Thoracic aorta (tissue), 2 donors: ENCODE measurements at places on chromosomes 6 and 20. TPM values are rescaled to one million over a fixed set of nuclear protein-coding genes. Genes with fewer than 3 reads are reported as not detected.

- no peak for DNase-seq
Observed at GRCh38 chr6:129875610-129876520, 14.8 kb upstream of the TMEM244 start.

GRCh38 chr6:125197795-125198269, 44.3 kb downstream of the TPD52L1 start:
- DNase-seq, result peak; percentile 54

- DNase-seq, result no peak
Observed at GRCh38 chr6:66926060-66926459, 1219.0 kb upstream of the EYS start.

- DNase-seq, result no peak
Observed at GRCh38 chr6:111662794-111663593, 57.3 kb upstream of the TRAF3IP2 start.

GRCh38 chr6:7819431-7820015, 91.1 kb downstream of the TXNDC5 start:
- no peak for DNase-seq

DNA sequence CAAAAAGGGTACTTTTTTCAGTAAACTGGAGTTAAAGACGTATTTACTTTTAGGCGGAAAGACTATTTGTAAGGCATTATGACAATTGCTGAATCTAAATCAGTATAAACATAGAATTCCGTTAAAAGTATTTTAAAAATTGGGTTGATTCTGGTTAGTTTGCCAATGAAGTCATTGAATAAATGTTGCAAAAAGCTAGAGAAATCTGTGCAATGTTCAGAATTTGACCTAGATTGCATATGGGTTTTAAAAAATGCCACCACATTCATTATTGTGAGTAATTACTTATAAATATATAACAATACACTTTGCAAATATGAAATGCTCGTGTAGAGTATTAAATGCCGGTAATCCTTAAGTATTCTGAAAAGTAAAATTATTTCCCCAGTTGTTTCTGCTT, 116.5 kb upstream of the EEF1E1 start:
- DNase-seq, result no peak

GRCh38 chr20:35510951-35511735, 18.3 kb downstream of the C20orf173 start:
- no peak for DNase-seq

CDK19 gene
- total RNA-seq, result 14.3 TPM

TRIM38 gene
- total RNA-seq, result 25.1 TPM

CAP2 gene
- total RNA-seq, result 20.8 TPM

PLN gene
- 382 TPM for total RNA-seq

PRRC2A gene
- total RNA-seq, result 130 TPM

CLPSL1 gene
- total RNA-seq, result not detected

CCN6 gene
- total RNA-seq, result not detected

ELOVL2 gene
- total RNA-seq, result 0.41 TPM
